Left lobe of liver (tissue), 2 donors: ENCODE measurements at places on chromosomes 7 and 10. TPM values are rescaled to one million over a fixed set of nuclear protein-coding genes. Genes with fewer than 3 reads are reported as not detected.

DNA sequence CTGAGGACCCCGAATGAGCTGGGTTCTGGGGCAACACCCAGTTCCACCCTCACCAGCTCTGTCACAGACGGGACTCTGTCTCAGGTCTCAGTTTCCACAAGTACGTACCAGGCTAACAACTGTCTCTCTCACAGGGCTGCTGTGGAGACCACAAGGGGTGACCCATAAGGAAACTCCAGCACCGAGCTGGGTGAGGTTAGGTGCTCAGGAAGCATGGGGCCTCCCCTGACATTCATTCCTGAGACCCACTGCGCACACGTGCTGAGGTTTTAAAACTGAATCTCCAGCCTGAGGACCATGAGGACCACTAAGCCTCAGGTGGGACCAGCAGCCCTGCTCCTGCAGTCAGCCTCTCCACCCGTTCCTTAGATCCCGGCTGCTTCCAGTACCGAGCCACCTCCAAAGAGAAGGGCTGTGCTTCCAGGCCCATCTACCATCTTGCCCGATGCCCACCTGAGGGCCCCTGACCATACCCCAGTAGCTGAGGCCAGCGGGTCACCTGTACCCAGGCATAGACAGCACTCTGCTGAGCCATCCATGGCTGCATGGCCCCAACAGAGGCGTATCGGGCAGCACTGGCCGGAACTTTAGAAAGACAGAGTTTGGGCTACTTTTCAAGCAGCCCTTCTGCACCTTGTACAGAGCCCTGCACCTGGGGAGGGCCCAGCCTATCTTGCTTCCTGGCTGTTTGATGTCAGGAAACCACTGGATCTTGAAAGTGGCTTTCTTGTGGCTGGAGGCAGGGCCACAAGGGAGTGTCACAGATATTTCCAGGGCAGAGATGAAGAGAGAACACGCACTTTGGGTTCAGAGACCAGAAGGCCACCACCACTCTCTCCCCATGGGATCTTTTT lies 18.7 kb downstream of the HSPA12A start:
- no peak for DNase-seq

DNA sequence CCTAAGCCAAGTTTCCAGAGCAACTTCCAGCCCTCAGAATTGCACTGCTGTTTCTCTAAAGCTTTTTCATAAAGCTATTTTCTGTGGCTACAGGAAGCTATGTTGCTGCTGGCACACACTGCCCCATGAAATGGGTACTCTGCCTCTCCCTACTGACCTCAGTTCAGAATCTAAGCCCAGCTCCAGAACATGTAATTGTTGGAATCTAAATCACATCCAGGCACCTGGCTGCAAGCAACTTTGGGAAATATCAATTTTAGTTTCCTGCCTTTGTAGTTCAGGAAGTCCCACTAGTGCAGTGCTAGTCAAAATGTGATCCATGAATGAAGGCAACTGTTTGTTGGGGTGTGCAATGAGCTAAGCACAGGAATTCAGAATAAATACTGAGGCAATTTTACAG lies 226.2 kb downstream of the THSD7A start:
- DNase-seq: no peak

GRCh38 chr10:61960396-61961120 lies 59.1 kb downstream of the ARID5B start:
- DNase-seq: no peak

DNA sequence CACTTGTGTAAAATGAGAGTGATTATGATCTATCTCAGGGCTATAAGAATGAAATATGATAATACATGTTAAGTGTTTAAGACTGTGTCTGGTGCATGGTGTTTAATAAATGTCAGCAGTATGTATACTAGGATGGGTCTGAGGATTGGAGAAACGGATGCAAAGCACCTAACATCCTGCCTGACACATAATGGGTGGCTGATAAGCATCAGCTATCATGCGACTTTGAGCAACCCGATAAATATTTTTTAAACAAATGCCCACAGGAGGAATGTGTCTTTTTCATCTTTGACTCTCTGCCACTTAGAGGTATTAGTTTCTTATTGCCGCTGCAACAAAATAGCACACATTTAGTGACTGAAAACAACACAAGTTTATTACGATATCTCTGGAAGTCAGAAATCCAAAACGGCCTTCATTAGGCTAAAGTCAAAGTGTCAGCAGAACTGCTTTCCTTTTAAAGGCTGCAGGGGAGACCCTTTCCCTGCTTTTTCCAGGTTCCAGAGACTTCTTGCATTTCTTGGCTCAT lies 93.2 kb upstream of the ARHGAP21 start:
- no peak for DNase-seq

GRCh38 chr10:122591736-122592135 lies 31.2 kb downstream of the DMBT1 start:
- no peak for DNase-seq

DNA sequence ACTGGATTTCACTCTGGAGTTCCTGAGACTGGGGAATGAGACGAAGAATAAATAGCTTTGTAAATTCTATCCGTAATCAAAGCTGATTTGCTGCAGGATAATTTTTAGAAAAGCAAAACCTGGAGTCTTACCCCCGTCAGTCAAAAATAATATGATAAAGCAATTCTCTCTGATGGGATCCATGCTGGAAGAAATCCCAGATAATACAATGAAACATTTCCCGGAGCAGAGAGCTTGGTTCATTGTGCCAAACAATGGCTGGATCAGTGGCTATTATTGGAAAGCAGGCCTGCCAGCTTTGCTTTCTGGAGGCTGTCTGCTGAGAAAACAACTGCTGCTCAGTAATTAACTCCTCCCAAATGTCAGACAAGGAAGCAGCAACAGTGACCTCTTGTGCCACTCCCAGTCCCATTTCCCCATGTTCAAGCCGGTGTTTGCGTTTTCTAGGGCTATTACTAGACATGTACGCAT lies 609.4 kb upstream of the PCDH15 start:
- DNase-seq: no peak

DNA sequence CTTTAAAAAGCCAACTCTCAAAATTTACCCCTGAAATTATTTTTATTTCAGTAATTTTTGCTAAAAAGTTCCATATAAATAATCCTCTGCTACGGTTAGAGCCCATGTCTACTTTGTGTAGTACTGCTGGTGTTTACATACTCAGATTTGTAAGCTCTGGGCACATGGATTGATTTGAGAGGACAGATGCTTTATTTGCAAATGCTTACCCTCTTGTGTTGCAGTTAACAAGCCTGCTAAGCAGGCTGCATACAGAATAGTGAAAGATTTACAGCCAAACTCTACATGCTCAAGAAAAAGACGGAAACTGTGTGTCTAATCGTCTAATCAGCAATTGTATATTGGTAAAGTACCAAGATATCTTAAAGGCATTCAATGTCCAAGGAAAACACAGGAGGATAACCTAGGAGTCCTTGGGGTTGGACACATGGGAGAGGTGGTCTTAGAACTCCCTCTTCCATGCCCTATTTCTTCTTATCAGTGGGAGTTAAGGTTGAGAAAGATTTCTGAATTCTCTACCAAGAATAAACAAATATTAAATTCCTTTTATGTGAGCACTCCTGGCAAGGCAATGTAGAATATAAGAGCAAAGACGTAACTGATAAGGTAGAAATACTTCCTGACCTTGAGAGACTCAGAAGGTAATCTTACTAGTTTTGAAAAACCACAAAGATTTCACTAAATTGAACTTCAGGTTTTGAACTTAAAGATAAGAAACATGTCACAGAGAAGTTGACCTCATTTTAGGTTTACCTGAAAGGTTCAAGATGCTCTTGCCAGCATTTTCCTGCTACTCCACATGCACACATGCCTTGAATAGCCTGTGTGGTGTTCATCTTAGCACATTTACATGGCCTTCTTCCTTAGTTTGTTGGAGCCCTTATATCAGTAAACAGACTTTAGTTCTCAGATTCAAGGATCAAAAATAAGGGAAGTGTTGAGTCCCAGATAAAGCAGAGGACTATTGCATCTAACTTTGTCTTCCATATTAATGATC lies 1216.5 kb downstream of the SORCS3 start:
- DNase-seq: no peak

DNA sequence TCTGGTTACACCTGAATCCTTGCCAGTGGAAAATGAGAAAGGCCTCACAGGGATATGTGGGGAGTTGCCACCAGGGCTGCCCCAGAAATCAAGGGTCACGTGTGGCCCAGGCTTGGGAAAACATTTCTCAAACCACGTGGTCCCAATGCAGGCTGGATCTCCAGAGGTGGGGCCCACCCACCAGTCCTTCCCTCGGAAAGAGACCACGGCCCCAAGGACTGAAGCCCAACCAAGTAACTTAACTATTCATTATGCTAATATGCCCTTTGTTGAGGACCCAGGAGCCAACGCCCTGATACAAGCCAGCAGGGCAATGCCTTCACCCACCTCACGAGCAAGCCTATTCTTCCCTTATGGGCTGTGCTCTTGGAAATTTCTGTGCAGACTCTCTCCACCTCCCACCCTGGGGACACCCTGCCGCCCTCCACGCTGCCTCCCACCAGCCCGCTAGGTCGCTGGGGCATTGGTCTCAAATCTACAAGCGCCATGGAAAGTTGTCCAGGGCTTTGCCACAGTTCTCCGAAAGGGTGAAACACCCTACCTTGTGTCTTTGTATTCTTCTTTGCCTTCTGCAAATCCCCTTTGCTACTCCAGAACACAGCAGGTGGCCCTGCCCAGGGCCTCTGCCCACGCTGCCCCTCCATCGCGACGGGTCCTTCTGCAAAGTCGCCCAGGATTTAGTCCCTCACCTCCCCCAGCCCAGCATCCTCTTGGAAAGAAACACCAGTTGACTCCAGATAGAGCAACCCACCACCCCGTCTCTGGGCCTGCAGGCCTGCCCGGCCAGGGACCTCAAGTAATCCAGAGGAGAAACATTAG lies 8.8 kb downstream of the TNS3 start:
- peak; percentile 64 for DNase-seq

DNA sequence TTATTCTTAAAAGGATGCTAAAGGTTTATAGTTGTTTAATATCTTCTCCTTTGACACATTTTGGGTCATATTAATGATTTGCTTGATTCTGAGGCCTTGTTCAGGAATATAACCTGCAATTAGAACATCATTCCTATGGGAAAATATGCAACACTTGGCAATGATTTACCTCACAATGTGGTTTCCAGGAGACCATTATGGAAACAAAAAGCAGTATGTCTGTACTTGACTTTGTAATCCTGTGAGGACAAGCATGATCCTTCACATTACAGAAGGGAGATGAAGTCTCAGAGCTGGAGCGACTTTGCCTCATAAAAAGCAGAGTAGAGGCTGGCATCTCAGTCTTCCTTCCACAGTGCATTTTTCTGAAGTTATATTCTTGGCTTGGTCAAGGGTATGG lies 57.0 kb upstream of the CDCA7L start:
- DNase-seq: no peak

GRCh38 chr10:78594559-78595268 lies 474.1 kb upstream of the ZMIZ1 start:
- peak; percentile 10 for DNase-seq

DNA sequence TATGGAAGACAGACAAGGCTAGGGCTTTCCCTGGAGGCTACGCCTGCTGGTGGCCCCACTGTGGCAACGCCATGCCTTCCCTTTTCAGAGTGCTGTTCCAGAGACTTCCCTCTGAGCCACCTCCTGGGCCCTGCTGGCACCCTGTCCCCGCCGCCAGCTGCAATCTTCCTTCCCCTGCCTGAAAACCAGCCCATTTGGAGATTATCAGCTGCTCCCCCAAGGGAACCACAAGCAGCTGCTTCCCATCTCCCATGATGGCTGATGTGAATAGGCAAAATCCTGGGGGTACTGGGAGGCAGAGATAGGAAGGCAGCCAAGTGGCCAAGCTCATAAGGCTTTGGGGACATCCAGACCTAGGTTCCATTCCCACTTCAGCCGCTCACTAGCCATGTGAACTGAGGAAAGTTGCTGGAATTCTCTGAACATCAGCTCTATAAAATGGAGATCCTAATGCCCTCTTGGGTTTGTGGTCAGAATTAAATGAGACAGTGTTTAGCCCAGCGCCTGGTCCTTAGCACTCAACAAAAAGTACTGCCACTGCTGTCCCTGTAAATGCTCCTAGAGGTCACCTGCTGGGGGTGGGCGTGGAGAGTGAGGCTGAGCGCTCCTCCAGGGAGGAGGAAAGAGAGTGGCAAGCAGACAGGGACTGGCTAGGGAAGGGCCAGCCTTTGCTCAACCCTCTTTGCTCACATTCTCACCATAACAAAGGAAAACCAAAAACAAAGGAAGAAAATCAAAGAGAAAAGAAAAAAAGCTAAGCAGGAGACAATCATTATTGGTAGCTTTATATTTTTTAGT lies 5.9 kb downstream of the TSPAN33 start:
- no peak for DNase-seq

GRCh38 chr7:83085299-83085698 lies 77.4 kb downstream of the PCLO start:
- no peak for DNase-seq

- no peak for DNase-seq
Observed at GRCh38 chr7:29609162-29610037, 45.8 kb downstream of the PRR15 start.

GRCh38 chr10:99630433-99630832 lies 10.2 kb upstream of the SLC25A28 start:
- DNase-seq: peak; percentile 54

DNA sequence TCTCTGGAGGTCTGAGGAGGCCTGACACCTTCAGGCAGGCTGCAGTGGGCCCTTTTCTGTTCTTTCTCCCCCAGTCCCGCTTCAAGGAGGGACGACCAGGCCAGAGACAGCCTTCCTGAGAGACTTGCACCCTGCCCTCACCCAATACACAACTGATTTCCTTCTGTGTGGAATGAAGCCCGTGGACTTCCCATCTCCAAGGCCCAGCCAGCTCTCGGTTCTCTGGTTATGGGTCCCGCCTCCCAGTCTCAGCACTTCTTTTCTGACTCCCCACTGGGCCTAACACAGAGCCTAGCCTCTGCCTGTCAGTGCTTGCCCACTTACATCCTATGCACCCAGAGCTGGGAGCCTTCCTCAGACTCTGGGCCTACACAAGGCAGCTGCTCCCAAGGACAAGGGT lies 24.1 kb upstream of the ADCYAP1R1 start:
- DNase-seq: no peak

DNA sequence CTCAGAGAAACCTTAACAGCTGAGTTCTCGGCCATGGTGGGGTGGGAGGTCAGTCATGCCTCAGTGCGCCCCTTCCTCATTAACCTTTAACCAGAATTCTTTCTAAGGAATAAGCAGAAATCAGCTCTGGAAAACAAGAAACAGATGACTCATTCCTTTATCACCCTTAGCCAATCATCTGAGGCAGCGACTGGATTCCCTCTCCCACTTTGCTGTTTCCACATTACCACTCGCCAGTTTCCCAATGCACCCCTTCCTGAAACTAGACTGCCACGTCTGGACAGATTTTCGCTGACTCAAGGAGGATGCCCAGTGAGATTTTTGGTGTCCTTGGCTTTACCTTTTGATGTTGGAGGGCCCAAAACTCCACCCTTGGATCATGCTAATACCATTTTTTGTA lies 223.8 kb downstream of the PLXDC2 start:
- DNase-seq: no peak

Gene DRGX
- not detected for total RNA-seq

Gene GOLGA7B
- total RNA-seq: 0.53 TPM

Gene SP8
- total RNA-seq: not detected

Gene HMX2
- total RNA-seq: not detected

Gene MYO1G
- total RNA-seq: 1.0 TPM

Gene SP4
- total RNA-seq: 1.2 TPM

Gene C1QL3
- total RNA-seq: not detected

Gene FEZF1
- not detected for total RNA-seq

Gene FAM180A
- 4.8 TPM for total RNA-seq
